Activated naive CD4-positive, alpha-beta T cell (primary cell): ENCODE measurements at places on chromosomes 11 and 22.

- no peak for DNase-seq
Measured at GRCh38 chr11:113338730-113339129, 24.3 kb downstream of the TTC12 start.

- no peak for DNase-seq
Measured at GRCh38 chr11:16301462-16301861, 54.9 kb downstream of the SOX6 start.

DNA sequence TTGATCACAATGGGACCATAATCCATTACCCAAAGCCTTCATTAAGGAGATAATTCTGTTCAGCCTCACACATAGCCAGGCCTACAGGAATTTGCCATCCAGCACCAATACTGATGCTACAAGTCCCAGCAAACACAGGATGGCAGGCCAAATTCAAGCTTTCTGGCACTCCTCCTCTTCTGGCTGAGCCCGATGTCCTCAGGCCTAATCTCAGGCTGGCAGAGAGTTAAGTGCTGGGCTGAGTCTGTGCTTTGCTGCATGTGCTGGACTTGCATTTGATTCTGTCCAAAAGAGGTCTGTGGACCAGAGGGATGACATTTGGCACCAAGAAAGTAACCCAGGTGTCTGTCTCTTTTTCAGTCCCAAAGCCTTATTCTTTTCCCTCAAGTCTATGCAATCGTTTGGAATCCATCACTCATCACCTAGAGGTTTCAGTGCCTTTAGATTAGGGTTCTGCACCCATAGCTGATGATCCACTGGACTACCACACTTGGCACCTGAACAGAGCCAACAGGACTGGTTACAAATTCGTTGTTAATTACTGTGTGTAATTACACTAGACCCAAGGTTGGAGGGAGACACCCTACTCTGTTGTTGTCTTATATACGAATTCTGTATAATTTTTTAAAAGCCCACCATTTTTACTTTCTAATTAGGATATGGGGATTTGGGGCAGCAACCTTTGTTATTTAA is 19.4 kb upstream of the LIN7C start:
- DNase-seq = no peak

- DNase-seq = no peak
Measured at GRCh38 chr11:86442420-86442819, 67.7 kb downstream of the CCDC81 start.

- no peak for DNase-seq
Measured at GRCh38 chr22:19307872-19308271, 16.4 kb upstream of the CLTCL1 start.

DNA sequence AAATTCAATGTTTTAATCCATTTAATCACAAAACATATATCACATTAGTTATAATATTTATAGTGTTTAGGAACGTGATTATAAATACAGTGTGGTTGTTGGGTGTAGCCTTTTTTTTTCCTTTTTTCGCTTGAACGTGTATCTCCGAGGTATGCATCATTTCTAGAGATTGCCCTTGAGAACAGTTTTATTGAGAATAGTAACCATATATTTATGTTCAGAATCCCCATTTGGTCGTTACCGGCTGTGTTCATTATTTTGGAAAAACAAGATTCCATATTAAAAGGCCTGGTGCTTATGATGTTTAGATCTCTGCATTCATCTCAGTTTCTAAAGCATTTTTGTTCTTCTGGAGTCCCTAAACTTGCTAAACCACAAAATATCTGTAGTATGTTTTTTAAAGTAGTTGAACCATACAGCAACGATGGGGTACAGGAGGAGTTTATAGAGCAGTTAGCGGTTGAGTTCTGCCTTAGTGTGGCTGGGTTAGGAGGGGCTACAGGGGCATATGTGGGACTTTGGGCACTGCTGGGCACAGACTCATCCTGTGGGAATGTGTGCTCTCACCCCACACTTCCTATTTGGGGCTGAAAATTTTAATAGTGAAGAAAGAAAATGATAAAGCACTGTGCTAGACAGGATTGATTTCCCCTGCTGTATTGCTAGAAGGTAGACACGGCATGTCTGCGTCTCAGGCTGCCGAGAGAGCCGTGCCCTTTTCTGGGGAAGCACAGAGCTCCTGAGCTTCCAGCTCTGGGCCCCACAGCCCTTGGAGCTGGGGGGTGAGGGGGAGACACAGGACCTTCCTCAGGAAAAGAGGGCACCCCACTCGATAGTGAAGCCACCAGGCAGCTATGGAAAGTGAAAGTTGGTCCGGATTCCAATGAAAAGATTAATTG is 81.5 kb upstream of the PPARA start:
- no peak for DNase-seq

DNA sequence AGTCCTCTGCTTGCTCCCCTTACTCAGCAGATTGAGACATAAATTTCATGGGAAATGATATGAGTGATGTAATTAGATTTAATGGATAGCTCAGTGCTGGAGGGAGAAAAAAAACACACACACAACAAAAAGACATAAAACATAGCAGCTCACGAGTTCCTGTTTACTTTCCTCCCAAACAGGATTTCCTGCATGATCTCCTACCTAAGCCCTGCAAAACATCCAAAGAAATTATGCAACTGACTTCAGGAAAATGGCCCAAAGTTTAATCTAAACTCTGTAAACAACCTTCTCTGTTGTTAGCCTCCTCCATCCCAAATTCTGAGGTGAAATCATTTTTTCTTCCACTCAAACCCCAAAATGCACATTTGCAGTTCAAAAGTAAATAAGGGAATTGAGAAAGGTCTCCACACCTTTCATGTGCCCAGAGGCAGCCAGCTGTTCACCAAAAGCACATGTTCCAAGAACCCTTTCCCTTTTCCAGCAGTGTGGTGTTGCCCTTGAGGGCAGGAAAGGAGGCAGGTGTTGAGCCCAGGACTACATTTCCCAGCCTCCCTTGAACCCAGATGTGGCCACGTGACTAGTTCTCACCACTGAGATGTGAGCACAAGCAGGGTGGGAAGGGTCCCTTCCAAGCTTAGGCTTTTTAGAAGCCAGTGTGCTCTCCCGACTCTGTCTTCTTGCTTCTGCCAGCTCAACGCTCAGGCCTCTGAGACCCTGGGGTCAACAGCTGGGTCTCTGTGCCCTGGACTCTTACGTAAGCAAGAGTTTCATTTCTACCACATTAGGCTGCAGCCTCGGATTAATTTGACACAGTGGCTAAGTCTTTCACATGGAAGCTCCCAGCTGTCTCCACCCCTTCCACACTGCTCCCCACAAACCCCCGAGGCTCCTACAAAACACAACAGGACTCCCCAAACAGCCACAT is 301.2 kb downstream of the CTTN start:
- DNase-seq = no peak

DNA sequence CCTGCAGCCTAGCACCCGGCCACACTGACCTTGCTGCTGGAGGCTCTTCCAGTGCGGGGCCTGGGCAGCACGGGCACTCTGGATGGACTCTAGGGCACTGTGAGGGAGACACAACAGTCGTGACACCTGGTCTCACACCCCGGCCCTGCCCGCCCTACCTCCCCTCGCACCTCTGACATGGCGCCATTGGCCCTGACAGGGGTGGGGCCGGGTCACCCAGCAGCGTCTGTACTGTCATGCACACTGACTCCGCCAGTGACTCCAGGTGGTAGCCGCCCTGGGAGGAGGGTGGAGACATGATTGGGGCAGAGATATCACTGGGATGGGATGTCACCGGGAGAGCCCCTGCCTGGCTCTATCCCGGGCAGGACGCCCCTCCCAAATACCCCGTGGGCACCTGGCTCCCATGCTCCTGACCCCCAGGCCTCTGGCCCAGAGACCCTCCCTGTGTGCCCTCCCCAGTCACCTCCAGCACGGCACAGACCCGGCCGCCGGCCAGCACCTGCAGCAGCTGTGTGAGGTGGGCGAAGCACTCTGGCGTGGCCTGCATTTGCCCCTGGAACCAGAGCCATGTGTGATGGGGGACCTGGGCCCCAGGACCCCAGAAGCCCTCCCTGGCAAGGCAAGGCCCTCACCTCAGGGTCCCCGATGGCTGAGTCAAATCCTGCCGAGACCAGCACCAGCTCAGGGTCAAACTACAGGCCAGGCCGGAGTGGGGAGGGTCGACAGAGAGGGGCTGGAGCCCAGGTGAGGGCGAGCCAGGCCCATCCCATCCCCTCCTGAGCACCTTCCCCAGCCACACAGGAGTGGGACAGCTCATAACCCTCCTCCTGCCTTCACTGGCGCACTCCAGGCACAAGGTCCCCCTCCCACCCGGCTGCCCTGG is 2.6 kb downstream of the HDAC10 start:
- DNase-seq = no peak

DNA sequence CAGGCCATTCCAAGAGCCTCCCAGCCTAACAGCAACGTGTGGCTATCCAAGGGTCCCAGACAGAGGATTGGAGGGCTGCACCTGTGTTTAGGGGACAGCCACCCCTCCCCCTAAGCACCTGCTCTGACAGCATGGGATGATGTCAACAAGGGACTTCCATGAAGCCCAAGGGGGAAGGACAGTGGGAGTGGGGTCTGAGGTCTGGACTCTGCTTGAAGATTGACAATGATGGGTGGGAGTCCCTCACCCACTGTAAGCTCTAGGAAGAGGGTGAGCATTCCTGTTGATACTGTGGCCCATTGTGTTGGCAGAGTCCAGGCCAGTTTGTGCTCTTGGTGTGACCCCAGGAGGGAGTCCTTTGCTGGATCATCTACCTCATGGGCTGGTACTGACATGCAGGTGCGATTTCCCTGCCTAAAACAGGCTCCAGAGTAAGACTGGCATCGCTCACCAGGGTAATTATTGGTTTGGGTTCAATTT is 46.9 kb upstream of the TUB start:
- DNase-seq = no peak

GRCh38 chr11:33692541-33692940 is 8.1 kb downstream of the C11orf91 start:
- DNase-seq = no peak

- no peak for DNase-seq
Measured at GRCh38 chr11:120814531-120815318, 209.2 kb upstream of the TBCEL start.

DNA sequence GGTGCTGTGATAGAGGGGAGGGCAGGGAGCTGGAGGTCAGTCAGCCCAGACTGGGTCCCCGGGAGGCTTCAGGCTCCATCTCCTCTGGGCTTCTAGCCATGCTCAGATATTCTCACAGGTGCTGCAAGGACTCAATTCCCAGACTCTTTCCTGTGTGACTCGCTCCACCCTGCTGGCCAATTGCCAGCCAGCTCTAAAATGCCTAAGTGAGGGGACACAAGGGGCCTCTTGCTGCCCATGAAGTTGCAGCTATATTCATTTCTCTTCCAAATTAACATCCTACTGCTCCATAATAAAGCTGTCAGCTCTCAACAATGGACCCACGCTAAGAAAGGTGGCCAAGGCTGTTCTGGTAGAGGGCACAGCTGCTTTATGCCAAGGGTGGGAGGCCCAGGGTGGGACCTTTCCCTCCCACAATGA is 101.5 kb downstream of the PLEKHA7 start:
- no peak for DNase-seq

GRCh38 chr11:128058580-128059208 is 528.7 kb downstream of the ETS1 start:
- DNase-seq = no peak

- no peak for DNase-seq
Measured at GRCh38 chr11:23097891-23098290, 237.6 kb upstream of the CCDC179 start.

- no peak for DNase-seq
Measured at GRCh38 chr11:16512899-16513241, 156.5 kb upstream of the SOX6 start.

DNA sequence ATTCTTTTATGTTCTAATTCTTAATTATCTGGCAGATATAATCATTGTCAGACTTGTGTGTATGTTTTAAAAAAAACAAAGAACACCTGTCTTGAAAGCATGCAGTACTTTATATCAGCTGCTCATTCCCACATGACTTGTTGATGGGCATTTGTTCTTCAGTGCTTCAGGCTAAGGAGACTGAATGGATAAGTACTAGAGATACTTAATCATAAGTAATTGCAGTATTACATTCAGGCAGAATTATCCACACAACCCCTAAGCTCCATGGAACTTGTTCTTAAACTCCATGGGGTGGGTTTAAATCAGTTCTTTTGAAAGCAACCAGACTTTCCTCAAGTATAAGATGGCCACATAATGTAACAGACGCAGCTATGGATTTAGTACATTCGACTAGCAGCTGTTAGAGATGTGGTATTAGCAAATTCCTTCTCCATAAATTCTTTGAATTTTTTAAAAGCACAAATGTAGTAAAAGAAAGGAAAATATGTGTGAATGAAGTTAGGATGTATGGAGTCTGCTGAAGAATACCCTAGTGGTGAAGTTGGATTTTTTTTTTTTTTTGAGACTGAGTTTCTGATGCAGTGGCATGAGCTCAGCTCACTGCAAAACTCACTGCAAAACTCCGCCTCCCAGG is 3.0 kb downstream of the JAM3 start:
- no peak for DNase-seq

DNA sequence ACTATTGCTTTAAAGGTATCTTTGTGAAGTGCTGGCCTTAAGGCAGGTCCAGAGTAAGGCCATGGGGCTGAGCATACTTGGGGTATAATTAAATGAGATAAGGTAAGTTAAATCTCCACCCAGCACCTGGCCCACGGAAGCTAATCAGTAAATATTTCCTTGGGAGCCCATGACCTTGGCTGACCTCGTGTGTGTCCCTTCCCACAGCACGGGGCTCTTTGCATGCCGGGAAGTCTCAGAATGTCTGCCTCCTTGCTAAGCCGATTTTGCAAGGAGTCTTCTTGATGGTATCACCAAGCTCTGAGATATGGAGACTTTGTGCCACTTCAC is 46.5 kb downstream of the ADM start:
- DNase-seq = no peak

- DNase-seq = no peak
Measured at GRCh38 chr22:20176421-20177085, 25.7 kb upstream of the CCDC188 start.

GRCh38 chr22:31103899-31104694 is 3.3 kb downstream of the SELENOM start:
- no peak for DNase-seq

GRCh38 chr11:106077609-106078455 is at the start of gene AASDHPPT:
TSS of gene AASDHPPT (plus strand) at chr11:106077662. CDS start at chr11:106077711, 49 bp downstream.
- no peak for DNase-seq

GRCh38 chr22:24321999-24322398 is 51.4 kb downstream of the SPECC1L start:
- DNase-seq = no peak

DNA sequence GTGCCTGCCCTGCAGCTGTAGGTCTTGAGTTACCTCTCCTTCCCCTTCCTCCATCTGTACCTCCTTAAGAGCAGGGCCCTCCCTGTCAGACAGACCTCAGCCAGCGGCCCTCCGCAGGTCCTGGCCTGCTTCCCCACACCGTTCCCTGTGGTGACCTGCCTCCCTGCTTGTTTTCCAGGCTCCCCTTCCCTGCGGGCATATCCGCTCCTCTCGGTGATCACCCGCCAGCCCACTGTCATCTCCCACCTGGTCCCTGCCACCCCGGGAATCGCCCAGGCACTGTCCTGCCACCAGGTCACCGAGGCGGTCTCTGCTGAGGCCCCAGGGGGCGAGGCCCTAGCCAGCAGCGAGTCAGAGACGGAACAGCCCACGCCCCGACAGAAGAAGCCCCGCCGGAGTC is 60.9 kb downstream of the BARX2 start:
- DNase-seq = no peak

DNA sequence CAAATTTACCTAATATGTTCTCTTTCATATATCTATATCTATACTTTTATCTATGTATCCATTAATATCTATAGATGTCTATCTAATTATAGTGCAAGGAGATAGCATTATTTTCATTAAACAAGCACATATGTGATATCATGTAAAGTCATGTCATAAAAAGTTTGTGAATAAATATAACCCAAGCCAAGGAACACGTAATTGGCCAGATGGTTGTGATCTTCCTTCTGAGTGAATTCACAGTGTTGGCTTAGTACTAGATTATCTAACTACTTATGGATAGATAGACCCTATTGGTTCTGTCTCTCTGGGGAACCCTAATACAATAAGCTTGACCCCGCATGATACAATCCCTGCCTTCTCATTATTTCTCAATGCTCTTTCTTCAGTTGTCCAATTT is 484.4 kb downstream of the LRRC4C start:
- DNase-seq = no peak
